Activated CD4-positive, alpha-beta T cell treated with anti-CD3 and anti-CD28 coated beads for 48 hours (primary cell): ENCODE measurements at places on chromosomes 6 and 20.

GRCh38 chr6:169723200-169723909 is 945 bp downstream of the PHF10 start:
- DNase-seq: peak; percentile 72

DNA sequence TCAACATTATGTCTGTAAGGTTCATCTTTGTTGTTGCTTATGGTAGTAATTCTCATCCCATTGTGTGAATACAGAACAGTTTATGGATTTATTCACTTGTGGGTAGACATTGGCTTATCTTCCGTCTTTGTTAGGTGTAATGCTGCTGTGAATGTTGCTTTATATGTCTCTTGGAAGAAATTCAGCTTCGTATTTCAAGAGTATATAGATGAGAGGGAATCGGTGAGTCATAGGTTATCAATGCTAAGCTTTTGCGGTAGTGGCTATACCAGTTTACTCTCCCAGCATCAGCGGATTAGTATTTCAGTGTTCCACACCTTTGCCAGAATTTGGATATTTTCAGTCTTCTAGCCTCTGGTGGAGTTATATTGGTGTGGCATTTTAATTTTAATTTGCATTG is 77.8 kb downstream of the ZFAND3 start:
- no peak for DNase-seq

DNA sequence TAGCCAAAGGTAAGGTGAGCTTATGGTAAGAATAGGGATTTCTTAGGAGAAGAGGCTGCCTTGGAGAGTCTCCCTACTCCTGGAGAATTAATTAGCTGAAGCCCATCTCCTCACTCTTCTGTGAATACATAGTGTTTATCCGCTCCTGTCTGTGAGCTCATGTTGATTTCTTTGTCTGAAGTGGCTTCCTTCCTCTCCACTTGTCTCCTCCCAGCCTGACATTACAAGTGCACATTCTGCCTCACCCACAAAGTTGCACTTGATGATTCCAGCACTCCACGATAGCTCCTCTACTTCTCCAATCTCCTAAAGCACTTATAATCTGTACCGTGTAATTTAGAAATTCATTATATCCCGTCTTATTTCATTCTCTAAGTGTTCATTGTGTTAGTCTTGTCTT is 287.2 kb downstream of the QKI start:
- DNase-seq: no peak

- DNase-seq: peak; percentile 10
These were observed 1.1 kb downstream of the SPTLC3 start for GRCh38 chr20:13009682-13010406.

GRCh38 chr6:144008120-144008811 is at the start of gene PLAGL1:
Gene PLAGL1, minus strand, starts transcription at chr6:144008259. Its CDS starts 60,123 bp downstream, at chr6:143948136.
- DNase-seq: peak; percentile 30

- DNase-seq: no peak
These were observed 7.3 kb upstream of the RIMS1 start for GRCh38 chr6:71879016-71879415.

- DNase-seq: no peak
These were observed 154.2 kb downstream of the DLL1 start for GRCh38 chr6:170136541-170137175.

GRCh38 chr20:20452254-20452676 is 84.4 kb downstream of the INSM1 start:
- peak; percentile 82 for DNase-seq

- no peak for DNase-seq
These were observed 1.1 kb downstream of the EPB41L1 start for GRCh38 chr20:36155629-36155971.

GRCh38 chr6:118965371-118965770 is 30.4 kb upstream of the MCM9 start:
- no peak for DNase-seq

- DNase-seq: no peak
These were observed 202.3 kb downstream of the ERMARD start for GRCh38 chr6:169953686-169954085.

GRCh38 chr6:123604067-123604466 is 32.7 kb downstream of the TRDN start:
- no peak for DNase-seq

- no peak for DNase-seq
These were observed 6.9 kb upstream of the RPL10A start for GRCh38 chr6:35461270-35461669.

DNA sequence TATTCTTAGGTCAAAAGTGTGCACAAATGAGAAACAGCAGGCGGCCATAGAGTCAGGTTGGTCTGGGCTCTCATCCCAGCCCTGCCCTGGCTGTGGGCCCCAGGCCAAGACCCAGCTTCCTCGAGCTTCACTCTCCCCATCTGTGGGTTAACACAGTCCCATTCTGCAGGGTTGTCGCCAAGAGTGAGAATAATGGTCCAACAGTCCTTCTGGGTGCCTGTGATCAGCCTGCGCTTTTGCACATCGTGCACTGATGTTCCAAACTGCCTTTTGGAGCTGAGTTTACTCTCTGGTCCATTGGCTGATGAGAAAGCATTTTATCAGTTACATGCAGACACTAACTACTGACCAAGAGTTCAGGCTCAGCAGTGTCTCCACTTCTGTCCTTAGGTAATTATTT is 82.6 kb downstream of the INSM1 start:
- no peak for DNase-seq

GRCh38 chr20:23152902-23153301 is 66.8 kb upstream of the CD93 start:
- DNase-seq: no peak

DNA sequence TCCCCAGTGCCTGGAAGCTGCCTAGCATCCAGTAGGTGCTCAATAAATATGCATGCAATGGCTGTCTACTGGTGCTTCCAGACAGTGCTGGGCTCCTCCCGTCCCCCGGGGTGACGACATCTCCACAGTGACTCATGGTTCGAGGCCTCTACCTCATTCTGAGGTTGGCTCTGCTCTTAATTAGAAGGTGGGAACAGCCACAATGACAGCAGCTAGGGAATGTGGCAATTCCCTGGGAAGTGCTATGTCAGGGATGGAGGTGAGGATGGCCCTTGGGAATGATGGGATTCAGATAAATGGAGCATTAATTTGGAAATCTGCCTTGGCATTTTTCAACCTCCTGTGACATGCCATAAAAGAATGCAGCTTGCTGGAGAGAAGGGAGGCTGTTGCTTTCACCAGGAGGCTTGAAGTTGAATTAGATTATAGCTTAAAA is 43.5 kb upstream of the NFATC2 start:
- DNase-seq: peak; percentile 33

- no peak for DNase-seq
These were observed 92.2 kb downstream of the GRM4 start for GRCh38 chr6:34053721-34054120.

- no peak for DNase-seq
These were observed 565.0 kb upstream of the ADGRB3 start for GRCh38 chr6:68069921-68070710.

DNA sequence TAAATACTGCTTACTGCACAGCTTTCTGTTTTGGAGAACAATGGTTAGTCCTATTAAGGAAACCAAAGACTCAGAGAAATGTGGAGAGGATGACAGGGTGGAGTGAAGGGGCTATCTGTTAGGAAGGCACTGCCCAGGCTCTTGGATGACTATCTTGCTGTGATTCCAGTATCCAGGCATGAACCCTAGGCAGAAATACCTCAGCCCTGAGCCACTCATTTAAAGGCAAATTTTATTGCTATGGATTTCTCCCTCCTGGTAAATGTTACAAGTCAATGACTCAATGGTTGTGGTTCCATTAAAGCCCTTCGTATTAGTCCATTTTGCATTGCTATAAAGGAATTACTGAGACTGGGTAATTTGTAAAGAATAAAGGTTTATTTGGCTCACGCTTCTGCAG is 25.9 kb downstream of the ADGRF4 start:
- no peak for DNase-seq

GRCh38 chr6:140464720-140465119 is 1090.3 kb upstream of the CITED2 start:
- DNase-seq: no peak

- DNase-seq: peak; percentile 38
These were observed 68.5 kb downstream of the MAP3K5 start for GRCh38 chr6:136723780-136724179.

- DNase-seq: no peak
These were observed 10.0 kb downstream of the PXDC1 start for GRCh38 chr6:3741477-3741871.

GRCh38 chr6:10215326-10216110 is 199.4 kb downstream of the TFAP2A start:
- DNase-seq: no peak

DNA sequence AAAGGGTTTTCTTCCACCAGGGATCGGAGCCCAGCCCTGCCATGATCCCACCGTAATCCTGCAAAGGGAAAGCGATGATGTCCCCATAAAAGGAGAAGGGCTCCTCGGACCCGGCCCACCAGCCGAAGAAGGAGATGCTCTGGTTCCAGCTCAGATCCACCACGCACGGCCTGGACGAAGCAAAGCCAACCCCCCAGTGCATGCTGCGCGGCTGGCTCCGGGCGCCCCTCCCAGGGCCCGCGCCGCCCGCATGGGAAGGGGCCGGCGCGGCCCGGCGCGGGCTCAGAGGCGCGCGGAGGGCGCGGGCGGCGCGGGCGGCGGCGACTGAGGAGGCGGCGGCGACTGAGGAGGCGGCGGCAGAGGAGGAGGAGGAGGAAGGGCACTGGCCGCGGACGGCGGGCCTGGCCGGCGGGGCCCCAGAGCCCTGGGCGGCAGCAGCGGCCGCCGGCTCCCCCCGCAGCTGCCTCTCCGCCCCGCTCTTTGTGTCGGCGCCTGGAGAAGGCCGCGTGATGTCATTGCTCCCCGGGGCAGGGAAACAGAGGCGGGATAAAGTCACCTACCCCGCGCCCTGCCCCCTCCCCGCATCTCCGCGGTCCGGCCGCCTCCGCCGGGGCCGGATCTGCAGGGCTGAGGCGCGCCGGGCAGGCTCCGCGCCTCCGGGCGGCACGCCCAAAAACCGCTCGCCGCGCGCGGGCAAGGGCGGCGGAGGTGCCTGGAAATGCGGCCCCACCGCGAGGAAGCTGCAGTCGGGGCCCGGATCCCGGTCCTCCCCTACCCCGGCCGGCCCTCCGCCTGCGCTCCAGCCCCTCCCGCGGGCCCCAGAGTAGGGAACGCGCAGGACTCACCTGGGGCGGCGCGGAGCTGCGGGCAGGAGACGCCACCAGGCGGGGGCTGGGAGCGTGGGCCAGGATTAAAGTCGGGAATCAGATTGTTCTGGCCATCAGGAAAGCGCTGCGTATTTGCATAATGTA is at the start of gene FAXC:
Gene FAXC, minus strand, starts transcription at position 504 of the 971 bp plus-strand sequence. Its CDS starts 302 bp downstream, at position 202.
- DNase-seq: peak; percentile 12

GRCh38 chr6:146870760-146871159 is 272.0 kb downstream of the ADGB start:
- DNase-seq: no peak

DNA sequence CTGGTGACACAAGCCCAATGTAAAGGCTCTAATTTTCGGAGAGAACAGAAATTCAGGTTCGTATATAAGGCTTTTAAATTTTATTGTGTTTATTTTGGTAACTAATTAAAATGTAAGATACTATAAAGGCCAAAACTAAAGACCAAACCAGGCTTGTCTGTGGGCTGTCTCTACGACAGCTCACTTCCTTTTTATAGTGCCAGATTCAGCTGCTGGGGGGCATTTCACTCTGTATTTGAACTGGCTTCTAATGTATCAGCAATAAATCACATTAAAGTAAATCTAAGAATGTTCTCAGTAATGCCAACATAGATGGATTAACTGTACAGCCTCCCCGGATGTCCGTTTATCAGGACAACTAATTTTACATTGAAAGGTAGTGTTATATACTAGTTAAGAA is 31.1 kb upstream of the STXBP5 start:
- no peak for DNase-seq

DNA sequence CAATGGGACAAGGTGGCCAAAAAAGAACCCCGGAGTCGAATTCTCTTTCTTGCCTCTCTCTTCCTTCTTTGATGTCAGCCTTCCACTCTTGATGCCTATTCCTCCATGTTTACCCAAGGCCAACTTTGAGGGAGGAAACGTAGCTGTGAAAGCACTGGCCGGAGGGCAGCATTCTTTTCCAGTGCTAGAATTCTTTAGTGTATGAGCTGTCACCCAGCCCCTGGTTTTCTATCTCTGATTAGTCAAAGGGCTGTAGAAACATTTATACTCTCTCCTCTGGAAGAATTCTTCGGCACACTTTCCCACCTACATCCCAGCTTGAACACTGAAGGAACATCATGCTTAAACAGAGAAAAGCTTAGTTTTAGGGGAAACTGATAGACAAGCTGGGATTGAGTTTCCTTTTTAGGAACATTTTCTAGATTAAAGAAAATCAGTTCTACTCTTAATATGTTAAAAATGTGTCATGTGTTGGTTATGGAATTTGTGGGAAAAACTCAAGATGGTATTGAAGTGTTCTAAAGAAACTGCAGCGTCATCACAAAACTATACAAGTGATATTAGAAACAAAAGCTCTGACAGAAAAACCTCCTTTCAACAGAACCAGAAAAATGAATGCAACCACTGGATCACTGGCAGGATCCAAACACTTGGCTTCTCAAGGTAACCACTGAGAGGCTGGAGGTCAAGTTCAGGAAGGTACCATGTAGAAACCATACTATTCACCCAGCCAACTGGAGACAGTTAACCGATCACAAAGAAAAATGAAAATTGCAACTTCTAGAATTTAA is 20.7 kb upstream of the UTRN start:
- no peak for DNase-seq

GRCh38 chr6:39785281-39785680 is 6.9 kb upstream of the DAAM2 start:
- no peak for DNase-seq

DNA sequence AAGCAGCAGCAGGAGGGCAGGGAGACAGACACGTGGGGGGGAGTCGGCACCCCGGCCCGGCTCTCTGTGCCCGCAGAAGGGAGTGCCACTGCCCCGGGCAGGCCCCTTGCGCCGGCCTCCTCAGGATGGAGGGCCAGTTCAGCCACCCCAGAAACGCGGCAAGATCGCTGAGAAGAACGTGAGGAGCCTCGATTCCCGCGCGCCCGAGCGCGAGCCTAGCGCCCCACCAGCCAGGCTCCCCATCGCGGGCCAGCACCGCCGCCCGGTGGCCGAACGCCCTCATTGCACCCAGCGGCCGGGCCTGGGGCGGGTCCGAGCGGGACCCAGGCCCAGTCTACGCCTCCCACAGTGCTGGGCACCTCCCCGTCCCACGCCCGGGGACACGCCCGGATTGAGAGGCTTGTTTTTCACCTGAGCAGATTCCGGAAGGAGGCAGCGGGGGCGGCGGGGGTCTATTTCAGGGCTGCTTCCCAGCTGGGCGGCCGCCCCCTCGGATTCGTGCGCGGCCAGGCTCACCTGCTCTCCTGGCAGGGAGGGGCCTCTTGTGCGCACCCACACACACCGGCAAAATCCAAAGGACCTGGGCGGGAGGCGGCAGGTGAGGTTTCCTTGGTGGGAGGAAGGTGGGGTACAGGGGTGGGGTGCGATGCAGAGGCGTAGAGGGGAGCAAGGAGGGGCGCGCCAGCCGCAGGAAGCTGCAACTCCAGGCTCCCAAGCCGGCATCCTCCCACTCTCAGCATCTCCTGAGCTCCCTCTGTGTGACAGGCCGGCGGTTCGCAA is 9.0 kb upstream of the GRM4 start:
- DNase-seq: peak; percentile 83

DNA sequence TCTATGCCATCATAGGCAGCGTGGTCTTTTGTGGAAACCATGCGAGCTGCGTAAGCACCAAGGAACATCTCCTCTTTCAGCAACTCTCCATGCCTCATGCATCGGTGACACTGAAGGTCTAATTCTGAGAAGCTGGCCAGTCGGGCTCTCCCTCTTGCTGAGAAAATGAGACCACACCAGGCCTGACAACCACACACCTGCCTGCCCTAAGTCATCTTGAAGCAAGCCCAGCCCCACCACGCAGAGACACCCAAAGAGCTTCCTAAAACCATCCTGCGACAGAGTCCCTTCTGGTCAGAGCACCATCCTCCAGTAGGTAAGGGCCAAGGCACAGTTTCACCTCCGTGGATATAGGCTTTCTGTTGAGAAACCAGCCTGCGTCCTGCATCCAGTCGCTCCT is 26.6 kb downstream of the PREX1 start:
- no peak for DNase-seq
